ENCODE measurements at places on chromosomes 16 and 17.

DNA sequence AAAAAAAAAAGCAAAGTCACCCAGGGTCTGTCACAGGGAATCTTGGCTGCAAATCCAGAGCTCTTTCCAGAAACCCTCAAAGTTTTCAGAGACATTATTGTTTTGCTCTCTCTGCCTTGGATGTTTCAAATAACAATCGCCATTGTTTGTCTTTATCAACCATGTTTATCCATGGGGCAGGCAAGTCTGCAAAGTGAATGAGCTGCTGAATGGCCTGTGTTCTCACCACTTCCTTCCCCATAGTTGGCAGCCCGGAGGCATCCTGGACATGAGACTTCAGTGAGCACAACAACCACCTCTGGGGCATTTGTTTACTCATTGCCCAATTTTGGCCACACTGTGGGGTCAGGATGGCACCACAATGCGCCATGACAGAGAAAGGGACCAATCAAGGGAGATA, 53.1 kb upstream of the USP7 start:
- no peak for DNase-seq

DNA sequence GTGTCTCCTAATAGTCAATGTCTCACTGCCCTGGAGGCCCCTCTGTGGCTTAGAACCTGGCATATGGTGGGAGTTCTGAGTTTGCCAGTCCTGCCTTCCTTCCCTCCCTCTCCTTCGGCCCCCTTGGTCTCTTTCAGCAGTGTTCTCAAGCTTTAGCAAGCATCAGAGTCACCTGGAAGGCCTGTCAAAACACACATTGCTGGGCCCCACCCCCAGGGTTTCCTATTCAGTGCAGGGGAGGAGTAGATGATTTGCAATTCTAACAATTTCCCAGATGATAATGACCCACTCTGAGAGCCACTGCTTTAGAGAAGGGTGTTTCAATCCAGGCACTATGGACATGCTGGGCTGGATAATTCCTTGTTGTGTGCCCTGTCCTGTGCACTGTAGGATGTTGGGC, 26.4 kb upstream of the TMEM220 start:
- no peak for DNase-seq

DNA sequence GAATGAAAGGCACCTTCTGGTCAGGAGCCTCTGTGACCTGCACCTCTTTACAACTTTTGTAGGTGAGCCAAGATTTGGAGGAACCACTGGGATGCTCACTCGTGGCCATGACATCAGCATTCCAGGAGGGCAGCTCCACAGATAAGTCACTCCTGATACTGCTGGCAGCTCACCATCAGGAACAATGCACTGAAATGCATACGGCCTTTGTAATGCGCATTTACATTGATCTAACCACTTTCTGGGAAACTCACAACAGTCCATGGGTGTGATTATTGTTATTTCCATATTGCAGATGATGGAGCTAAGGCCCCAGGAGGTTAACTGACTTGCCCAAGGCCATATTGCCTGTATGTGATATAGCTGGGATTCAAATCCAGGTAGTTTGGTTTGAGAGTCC, 34.3 kb upstream of the PMFBP1 start:
- no peak for DNase-seq

- peak; percentile 56 for DNase-seq
These were observed 45.4 kb downstream of the NDEL1 start for GRCh38 chr17:8481089-8481488.

- peak; percentile 62 for DNase-seq
These were observed 6.5 kb upstream of the SERPINF1 start for GRCh38 chr17:1755252-1755826.

GRCh38 chr16:56787167-56787566, 57.2 kb downstream of the NUP93 start:
- DNase-seq: no peak

DNA sequence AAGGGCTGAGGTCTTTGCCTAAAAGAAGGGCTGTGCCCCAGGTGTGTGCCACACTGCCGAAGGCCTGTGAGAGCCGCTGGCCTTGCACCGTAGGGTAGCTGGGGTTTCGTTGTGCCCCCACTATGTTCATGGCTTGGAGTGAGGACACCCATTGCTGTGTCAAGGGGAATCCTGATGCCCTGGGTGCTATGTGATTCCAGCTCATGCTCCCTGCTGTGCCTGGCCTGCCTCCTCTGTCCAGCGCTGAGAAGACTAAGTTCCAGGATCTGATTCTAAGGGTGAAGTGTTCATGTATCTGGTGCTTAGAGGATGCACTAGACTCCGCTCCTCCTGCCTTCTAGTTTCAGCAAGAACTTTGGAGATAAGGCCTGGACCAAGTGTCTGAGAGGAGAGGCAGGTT, 47.4 kb downstream of the SREBF1 start:
- no peak for DNase-seq

DNA sequence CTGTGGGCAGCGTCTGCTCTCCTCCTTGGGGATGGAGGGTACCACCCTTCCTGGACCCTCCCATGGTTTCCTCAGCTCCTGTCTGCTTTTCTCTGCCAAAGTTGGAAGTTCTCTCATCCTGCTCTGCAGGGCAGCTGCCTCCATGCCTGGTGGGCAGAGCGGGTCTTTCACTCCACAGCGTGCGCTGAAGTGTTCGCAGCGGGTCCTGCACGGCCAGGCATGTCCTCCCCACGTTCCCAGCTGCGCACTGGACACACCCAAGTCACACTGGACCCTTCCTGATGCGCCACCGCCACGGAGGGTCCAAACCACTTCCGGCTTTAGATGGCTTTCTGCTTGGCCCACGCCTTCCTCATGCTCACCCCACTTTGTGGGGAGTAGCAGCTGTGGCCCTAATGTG, 33.7 kb upstream of the NPTX1 start:
- no peak for DNase-seq

GRCh38 chr16:87966064-87966645, 14.9 kb downstream of the BANP start:
- no peak for DNase-seq

DNA sequence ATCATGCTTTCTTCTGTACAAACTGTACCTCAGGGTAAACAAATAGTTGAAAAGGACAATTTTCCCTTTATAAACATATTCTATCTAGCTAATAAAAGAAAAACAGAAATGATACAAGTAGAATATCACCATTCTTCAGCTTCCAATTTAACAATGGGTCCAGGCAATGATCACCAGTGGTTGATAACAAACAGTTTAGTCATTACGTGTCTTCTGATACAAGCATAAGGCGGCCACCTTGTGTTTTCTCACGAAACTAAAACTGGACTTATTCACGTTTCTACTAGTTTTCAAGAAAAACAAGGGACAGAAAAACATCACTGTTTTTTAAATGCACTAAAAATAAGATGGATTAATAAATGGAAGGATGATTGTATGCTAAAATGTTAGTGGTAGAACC, 58.3 kb downstream of the STH start:
- DNase-seq: no peak

- DNase-seq: no peak
These were observed 143.1 kb upstream of the CACNG5 start for GRCh38 chr17:66691644-66692420.

DNA sequence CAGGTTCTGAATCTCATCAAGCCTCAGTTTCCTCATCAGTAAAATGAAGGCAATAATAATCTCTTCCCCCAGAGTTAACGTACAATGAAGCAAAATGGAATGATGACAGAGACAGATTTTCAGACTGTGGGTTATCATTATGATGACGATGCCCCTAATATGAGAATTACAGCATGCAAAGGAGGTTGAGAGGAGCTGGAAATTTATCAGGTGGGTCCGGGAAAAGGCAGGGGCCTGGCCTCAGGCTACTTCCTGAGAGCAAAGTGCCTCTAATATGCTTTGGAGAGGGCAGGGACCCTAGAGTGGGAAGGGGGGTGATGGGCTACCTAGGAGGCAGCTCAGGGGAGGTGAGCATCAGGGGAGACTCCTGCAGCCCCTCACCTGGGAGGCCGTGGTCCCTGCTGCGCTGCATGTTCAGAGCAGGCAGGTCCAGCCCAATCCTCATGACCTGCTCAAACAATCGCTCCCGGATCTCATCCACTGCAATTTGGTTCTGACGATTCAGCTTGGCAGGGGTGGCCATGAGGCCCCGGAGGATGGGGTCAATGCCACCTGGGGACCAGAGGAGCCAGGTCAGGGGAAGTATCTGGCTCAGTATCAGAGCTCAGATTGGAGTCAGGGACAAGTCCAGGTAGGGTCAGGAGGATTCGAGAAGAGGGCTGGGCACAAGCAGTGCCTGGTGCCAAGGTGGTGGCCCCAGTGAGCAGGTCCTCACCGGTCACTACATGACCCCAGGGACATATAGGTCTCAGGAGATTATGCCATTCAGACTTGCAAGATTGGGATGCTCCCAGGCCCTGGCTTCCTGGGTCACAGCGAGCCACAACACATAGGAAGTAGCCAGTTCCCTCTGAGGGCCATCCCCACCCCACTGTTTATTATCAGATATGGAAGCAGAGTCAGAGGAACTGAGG, 8.1 kb downstream of the MPO start:
- peak; percentile 13 for DNase-seq

DNA sequence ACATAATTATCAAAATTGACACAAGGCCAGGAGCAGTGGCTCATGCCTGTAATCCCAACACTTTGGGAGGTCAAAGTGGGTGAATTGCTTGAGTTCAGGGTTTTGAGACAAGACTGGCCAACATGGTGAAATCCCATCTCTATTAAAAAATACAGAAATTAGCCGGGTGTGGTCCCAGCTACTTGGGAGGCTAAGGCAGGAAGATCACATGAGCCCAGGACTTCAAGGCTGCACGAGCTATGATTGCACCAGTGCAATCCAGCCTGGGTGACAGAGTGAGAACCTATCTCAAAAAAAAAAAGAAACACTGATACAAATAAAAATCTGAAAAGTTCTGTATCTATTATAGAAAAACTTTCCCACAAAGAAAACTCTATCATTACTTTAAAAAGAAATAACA, 15.5 kb downstream of the MYH10 start:
- DNase-seq: no peak

- peak; percentile 91 for DNase-seq
These were observed 702 bp downstream of the PHF23 start for GRCh38 chr17:7238420-7239090.

DNA sequence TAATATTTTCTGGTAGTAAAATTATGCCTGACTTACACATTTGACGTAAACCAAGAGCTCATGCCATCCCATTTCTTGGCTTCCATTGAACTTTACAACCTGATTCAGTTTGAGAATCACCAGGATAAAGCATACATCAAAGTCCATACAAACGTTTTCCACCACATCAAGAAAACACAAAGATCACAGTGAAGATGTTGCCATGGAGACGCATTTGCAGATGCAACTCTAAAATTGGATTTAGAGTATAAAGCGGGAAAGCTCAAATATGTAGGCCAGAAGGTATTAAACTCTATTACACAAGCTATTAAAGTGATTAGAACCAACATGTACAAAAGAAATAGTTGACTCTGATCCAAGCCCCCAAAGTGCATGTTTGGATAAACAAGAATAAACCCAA, 10.4 kb downstream of the C16orf46 start:
- no peak for DNase-seq

GRCh38 chr17:7549401-7550055, 670 bp downstream of the TNFSF12 start:
- DNase-seq: peak; percentile 43

- DNase-seq: no peak
These were observed 98.5 kb downstream of the BRIP1 start for GRCh38 chr17:61764846-61765245.

GRCh38 chr17:1179112-1179817, 516 bp downstream of the ABR start:
- DNase-seq: peak; percentile 77

DNA sequence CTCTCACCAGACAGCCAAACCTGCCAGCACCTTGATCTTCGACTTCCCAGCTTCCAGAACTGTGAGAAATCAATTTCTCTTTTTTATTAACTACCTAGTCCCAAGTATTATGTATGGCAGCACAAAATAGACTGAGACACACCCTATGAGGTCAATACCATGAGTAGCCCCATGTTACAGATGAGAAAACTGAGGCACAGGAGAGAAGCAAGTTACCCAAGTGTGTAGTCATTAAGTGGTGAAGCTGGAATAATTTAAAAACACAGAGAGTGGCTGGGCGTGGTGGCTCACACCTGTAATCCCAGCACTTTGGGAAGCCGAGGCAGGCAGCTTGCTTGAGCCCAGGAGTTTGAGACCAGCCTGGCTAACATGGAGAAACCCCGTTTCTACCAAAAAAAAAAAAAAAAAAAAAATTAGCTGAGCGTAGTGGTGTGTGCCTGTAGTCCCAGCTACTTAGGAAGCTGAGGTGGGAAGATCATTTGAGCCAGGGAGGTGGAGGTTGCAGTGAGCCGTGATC, 4.9 kb downstream of the NQO1 start:
- no peak for DNase-seq

GRCh38 chr16:61926766-61927165, 109.5 kb downstream of the CDH8 start:
- DNase-seq: no peak

DNA sequence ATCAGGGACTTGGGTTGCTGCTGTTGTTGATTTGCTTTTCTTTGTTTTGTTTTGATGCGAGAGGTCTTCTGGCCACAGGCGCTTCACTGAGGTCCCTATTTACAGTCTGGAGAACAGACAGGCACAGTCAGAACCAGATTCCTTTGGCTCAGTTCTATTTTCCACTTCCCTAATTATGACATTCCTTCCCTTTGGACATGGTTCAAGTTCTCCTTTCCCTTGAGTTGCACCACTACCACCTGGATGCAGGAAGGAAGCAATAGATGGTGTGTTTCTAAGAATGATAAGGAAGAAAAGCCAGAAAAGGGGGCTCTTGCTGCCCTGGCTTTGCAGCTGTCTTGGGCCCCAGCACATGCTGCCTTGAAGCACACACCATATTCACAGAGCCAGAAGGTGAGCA, 160.6 kb downstream of the MAF start:
- DNase-seq: no peak

GRCh38 chr17:74049967-74050458, 153.5 kb upstream of the RPL38 start:
- no peak for DNase-seq

DNA sequence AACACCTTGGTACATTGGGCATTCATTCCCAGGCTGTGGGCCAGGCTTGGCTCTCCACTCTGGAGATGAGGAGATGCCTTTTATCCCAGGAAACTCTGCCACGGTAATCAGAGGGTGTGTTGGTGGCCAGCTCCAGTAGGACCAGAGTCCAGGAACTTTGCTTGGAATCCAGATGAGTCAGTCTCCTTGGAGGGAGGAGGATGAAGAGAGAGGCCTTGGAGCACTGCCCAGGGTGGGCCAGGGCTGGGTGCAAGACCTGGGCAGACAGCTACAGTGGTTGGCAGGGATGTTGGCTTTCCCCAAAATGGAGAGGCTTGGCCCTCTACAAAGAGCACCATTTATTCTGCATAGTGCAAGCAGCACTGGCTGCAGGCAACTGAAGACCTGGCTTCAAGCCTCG, 209.0 kb downstream of the RGS9 start:
- DNase-seq: no peak

Data from H7 (cell line).